A549 treated with CORT108297 at 1 μM for 4 hours (cell line): ENCODE measurements at places on chromosomes 2 and 18. TPM values are rescaled to one million over a fixed set of nuclear protein-coding genes. Genes with fewer than 3 reads are reported as not detected.

The LPIN1 gene
- 9.7 to 12.0 TPM (median 10.9 TPM) in 5 replicates for total RNA-seq

The DYNAP gene
- total RNA-seq, result not detected in 5 replicates

The C18orf54 gene
- total RNA-seq, result 2.0 to 3.1 TPM (median 2.5 TPM) in 5 replicates

The LYPD6B gene
- total RNA-seq, result 0.12 TPM in 1 of 5 replicates, not detected in the others

The CCT4 gene
- 304 to 343 TPM (median 320 TPM) in 5 replicates for total RNA-seq

The CYP1B1 gene
- 6.9 to 8.1 TPM (median 7.8 TPM) in 5 replicates for total RNA-seq
